H9 (cell line): ENCODE measurements at places on chromosomes 4 and X.

- no peak for DNase-seq
Measured at GRCh38 chrX:49286136-49286535, 16.5 kb downstream of the PPP1R3F start.

- DNase-seq = no peak
Measured at GRCh38 chrX:133926809-133927208, 58.6 kb downstream of the GPC3 start.

- DNase-seq = no peak
Measured at GRCh38 chr4:31737419-31737818, 1017.2 kb downstream of the PCDH7 start.

DNA sequence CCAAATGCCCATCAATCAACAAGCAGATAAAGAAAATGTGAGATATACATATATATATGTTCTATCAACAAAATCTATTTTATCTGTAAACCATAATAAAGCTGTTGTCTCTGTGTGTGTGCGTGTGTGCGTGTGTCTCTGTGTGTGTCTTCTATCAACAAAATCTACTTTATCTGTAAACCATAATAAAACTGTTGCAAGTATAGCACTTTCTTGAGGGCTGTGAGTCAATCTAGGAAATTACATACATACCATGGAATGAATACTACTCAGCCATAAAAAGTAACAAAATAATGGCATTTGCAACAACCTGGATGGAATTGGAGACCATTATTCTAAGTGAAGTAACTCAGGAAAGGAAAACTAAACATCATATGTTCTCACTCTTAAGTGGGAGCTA, 12.5 kb upstream of the PLK4 start:
- no peak for DNase-seq

GRCh38 chrX:154092371-154092770, 5.1 kb downstream of the MECP2 start:
- no peak for DNase-seq
